Ureter (tissue), 1 donor: ENCODE measurements at places on chromosomes 7 and 10. TPM values are rescaled to one million over a fixed set of nuclear protein-coding genes. Genes with fewer than 3 reads are reported as not detected.

DNA sequence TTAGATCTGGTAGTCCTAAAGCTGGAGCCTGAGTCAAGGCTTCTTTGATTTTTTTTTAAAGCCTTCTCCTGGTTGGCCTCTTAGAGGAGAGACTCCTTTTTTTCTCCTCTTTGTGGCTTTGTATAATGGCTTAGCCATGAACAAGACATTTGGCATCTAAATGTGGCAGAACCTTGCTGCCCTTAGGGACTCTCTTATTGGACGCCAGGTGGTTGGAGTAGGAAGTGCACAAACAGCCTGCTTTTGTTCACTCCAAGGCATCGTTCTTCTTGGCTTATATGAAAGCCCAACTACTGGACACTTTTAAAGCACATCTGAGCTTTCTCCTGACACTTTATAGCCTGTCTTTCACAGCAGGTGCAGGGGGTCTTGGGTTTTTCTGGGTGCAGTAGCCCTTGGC lies 25.0 kb downstream of the ZPBP start:
- DNase-seq = no peak

GRCh38 chr10:23253780-23254179 lies 61.7 kb downstream of the PTF1A start:
- no peak for DNase-seq

GRCh38 chr7:111232249-111233084 lies 141.5 kb downstream of the LRRN3 start:
- no peak for DNase-seq

DNA sequence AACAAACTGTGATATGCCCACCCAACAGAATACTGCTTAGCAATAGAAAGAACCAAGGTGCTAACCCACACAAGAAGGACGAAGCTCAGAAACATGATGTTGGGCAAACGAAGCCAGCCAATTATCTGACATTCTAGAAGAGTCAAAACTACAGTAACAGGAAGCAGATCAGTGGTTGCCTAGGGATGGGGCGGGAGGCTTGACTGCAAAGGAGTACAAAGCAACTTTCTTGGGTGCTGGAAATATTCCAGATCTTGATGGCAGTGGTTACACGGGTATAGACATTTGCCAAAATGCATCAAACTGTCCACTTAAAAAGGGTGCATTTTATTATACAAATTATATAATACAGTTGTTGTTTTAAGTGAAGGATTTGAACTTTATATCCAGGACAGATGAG lies 41.1 kb upstream of the RET start:
- no peak for DNase-seq

DNA sequence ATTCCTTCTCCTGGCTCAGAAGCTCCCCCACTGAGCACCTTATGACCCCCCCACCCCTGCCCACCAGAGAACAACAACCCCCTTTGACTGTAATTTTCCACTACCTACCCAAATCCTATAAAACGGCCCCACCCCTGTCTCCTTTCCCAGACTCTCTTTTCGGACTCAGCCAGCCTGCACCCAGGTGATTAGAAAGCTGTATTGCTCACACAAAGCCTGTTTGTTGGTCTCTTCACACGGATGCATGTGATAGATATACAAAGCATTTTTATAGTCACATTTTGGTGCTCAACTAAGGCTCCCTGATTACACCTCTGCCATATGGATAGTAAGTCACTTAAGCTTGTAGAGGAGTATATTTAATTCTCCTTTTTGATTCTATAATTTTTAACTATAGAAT lies 985.8 kb downstream of the REEP3 start:
- DNase-seq = no peak

HOXA5 gene
- total RNA-seq = 10.4 TPM

LOXL4 gene
- total RNA-seq = 3.0 TPM

PRSS37 gene
- total RNA-seq = not detected

DNAJC12 gene
- 1.8 TPM for total RNA-seq

OR13A1 gene
- total RNA-seq = 1.4 TPM

GARIN1A gene
- 6.4 TPM for total RNA-seq
